ENCODE measurements at places on chromosomes 1 and 21.

- no peak for DNase-seq
Observed at GRCh38 chr1:161398900-161399256, 31.2 kb upstream of the CFAP126 start.

DNA sequence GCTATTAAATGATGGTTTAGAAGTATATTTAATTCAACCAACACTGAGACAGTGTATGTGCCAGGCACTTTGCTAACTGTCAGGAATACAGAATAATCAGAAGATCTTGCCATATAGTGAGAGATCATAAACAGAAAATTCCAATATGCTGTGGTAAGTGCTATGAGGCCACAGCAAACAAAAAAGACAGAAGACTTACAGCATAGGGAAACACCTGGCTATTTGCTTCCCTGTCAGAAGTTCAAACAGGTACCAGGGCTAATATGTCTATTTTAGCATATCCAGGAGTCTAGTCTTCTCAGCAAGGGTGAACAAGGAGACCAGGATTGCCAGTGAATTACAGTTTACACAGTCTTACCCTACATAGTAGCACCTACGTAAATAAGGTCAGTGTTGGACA, 30.4 kb downstream of the TRIT1 start:
- no peak for DNase-seq

DNA sequence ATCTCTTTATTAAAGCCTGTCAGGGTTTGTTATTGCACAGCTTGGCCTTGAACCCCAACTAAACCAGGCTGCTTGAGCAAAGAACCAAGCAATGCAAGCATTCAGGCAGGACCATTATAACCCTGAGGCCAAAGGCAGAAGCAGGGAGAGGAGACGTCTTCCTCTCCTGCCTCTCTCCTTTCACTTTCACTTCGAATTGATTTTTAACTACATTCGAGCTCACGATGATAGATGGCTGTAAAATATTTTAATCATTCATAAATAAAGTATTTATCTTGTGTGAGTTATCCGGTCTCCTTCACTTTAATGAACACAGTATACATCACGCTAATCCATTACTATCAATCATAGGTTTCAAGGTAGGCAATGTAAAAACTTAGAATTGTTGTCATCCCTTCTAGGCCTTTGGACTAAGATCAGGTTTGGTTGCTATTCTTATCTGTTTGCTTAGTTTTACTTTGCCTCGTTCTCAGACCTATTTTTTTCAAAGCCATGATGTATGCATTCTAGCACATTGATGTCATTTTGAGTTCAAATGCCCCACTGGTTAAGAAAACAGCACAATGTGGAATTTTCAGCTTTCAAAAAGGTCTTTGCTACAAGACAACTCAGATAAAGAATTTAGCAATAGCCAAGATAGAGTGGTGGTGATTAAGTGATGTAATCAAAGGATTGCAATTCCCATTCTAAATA, 480.2 kb upstream of the RUNX1 start:
- peak; percentile 45 for DNase-seq

DNA sequence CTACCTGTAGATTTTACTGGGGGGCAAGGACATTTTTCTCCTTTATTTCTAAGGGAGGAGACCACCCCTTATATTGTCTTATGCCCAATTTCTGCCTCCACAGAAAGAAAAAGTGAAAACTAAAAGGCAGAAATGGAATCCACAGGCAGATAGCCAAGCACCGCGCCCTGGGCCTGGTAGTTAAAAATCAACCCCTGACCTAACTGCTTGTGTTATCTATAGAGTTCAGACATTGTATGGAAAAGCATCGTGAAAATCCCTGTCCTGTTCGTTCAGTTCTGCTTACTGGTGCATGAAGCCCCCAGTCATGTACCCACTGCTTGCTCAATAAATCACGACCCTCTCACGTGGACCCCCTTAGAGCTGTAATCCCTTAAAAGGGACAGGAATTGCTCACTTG, 33.7 kb upstream of the IL6R start:
- DNase-seq: no peak

GRCh38 chr1:165496501-165496900, 47.3 kb upstream of the LRRC52 start:
- no peak for DNase-seq

DNA sequence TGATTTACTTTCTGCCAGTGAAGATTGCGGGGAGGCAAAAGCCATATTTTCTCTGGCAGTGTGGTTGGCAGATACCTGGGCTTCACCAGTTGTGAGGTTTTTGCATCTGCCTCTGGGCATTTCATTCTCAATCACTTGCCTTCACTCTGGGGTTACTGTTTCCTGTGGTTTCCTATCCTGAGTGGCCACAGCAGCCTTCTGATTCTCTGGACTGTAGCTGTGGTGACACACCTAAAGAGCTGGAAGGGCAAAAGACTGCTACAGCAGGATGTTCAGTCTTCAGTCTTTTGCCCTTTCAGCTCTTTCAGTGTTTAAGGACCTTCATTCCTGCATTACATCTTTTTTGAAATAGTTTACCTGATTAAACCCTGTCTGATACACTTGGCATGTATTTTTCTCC, 50.5 kb upstream of the GPR52 start:
- DNase-seq: no peak

GRCh38 chr1:154968731-154969130, 1.8 kb downstream of the SHC1 start:
- no peak for DNase-seq

DNA sequence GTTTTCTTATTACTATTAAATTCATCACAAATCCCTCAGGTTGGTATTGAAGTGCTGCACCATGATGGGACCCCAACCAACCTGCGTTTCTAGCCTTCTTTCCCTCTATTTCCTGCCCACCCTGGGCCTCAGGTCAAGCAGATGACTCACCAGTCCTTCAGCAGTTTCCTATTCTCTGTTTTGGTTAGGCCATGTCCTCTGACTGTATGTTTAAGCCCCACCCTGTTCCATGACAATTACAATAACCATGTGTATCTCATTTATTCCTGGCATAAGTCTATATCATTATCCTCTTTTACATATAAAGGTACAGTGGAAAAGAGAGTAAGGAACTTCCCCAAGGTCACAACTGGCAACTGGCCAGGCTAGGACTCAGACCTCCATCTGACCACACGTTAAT, 5.3 kb upstream of the FAM78B start:
- no peak for DNase-seq

Measured in NB4 (cell line).